B cell (primary cell): ENCODE measurements at places on chromosomes 16 and 17.
A peak's percentile ranks its signal among the peaks of the same experiment; 100 is the strongest.

DNA sequence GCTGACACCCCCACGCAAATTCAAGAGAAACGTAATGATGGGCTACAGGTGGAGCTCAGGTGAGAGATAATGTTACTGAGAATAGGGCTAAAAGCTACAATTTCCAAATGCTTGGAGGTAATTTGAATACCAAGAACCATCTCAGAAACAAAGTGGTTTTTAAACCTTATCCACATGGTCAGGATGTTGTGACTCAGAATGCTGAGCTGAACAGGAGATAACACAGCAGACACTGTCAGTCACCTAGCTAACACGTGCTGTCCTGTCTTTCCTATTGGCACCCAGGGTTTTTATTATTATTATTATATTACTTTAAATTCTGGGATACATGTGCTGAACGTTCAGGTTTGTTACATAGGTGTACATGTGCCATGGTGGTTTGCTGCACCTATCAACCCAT lies 233.0 kb upstream of the MAF start:
- DNase-seq, result no peak

DNA sequence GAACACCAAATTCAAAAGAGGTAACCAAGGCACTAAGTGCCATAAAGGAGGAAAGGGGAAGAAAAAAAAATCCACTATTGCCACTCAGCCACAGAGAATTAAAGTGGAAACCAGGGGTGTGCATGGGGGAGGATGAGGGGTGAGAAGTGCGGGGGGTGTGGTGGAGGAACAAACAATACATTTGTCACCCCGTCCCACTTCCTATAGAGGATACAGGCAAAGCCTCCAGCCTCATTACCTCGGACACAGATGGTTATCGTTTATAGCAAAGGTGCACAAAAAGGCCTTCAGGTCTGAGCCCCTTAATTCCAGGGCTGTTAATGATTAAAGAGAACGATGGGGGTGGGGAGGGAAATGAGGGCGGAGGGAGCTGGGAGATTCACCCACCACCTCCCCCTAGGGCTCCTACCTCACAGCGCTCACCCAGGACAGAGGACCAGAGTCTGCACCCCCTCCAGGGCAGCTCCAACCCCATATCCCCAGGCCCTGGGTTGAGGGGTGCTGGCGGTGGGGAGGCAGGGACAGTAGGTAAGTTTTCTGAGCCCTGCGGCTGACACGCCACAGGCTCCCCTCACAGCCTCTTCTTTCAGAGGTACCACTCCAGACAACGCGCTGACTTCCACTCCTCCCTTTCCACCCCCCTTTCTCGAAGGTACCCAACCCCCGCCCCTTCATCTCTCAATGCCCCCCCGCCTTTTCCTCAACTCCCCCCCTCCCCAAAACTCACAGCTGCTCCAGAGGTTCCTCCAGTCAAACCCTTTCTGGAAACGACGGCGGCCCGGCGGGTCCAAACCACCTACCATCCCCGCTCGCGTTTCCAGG lies 470 bp downstream of the DCUN1D3 start:
- DNase-seq, result no peak

DNA sequence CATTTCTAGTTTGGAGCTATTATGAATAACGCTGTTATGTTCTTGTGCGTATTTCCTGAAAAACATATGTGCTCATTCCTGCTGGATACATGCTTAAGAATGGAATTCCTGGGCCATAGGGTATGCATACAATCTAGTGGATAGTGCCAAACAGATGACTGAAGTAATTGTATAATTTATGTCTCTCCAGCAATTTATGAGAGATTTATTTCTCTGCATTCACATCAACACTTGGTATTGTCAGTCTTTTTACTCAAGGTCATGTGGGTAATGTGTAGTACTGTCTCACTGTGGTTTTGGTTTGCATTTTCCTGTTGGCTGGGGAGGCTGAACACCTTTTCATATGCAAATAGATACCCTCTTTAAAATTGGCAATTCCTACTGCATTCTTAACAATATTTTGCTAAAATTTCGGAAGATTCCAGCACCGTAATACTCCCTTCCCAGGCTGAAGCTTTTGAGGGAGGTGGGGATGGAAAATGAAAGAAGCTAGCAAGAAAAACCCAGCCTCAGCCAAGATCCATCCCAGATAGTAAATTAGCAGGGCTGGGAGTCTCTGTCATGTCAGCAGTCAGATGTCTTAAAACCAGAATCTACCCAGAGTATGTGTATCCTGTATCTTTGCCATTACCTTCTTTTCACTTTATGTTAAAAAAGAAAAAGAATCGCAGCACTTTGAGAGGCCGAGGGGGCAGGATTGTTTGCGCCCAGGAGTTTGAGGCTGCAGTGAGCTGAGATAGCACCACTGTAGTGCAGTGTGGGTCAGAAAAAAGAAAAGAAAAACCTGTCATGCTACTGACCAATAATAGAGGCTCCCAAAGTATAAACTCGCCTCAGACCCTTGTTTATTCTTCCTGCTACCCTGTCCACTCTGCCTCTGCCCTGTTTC lies 204.9 kb downstream of the LGALS9B start:
- no peak for DNase-seq

DNA sequence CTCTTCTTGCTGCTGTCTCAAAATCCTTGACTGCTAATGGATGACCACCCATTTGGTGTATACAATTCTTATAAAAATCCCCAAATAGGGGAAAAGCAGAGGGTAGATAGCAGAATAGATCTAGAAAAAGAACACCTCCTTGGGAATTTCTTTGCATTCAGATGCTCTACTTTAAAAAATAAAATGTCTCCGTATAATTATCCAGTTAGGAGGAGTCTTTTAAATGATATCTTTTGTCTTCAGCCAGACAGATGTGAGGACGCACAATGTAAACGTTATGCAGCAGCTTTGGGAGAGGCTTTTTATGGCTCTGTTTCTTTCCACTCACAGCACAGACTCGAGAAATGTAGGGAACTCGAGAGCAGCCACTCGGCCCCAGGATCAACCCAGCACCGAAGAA lies 300.2 kb downstream of the IRF8 start:
- DNase-seq, result no peak

- DNase-seq, result no peak
Measured at GRCh38 chr17:27306276-27306835, 12.4 kb downstream of the WSB1 start.

DNA sequence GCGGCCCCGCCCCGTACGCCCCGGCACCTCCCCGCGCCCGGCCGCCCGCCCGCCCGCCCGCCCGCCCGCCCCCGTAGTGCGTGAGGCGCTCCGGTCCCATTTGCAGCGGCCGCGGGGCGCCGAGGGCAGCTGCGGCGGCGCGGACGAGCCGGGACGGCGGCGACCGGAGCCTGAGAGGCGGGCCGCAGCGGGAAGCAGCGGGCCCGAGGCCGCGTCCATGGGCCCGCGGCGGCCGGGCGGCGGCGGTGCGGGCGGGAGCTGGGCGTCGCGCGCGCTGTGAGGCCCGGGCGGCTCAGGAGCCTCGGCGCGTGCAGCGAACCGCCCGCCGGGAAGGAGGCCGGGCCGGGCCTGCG lies at the start of gene MPRIP:
TSS of gene MPRIP (plus strand) at position 74 of the 353 bp plus-strand sequence. CDS start 392 bp downstream, outside the sequence.
- DNase-seq, result no peak

DNA sequence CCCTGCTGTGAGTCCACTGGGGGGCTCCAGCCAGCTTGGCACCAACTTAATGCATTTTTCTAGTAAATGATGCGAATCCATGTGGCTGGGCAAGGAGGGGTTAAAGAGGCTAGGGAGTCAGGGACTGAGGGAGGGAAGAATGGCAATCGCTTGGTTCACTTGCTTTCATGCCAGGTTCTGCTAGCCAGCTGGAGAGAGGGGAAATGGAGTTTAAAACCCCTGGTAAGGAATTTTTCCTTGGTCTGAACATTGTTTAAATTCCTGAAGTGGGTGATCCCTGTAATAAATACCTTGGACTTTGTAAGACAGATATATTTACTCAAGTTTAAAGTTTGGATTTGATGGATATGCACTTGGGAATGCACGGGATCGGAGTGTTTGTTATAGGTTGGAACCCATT lies 22.8 kb downstream of the ANKFN1 start:
- DNase-seq, result no peak

DNA sequence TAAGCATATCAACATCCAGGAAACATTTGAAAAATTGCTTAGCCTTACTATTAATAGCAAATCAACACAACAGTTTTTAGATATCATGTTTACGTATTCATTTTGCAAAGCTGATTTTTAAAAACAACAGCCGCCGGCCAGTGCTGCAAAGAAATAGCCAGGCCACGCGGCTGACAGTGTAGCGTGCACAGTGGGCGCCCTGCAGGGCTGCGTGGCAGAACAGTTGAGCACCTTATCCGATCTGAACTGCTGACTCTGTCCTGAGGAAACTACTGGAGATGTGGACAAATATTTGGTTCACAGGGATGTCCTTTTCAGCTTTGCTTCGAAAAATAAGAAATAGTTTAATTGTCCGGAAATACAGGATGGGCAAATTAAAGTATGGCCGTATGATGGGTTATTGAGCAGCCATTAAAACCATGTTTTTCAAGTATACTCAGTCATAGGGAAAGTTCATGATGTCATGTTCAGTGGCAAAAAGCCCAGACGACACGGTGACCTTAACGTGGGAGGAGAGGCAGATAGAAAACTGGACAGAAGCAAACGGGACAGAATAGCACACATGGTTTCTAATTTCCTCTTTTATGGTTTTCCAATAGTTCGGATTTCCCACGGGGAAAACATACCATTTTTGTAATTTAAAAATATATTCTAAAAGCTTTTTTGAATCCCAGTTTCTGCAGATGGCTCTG lies 52.4 kb upstream of the ENDOV start:
- no peak for DNase-seq

DNA sequence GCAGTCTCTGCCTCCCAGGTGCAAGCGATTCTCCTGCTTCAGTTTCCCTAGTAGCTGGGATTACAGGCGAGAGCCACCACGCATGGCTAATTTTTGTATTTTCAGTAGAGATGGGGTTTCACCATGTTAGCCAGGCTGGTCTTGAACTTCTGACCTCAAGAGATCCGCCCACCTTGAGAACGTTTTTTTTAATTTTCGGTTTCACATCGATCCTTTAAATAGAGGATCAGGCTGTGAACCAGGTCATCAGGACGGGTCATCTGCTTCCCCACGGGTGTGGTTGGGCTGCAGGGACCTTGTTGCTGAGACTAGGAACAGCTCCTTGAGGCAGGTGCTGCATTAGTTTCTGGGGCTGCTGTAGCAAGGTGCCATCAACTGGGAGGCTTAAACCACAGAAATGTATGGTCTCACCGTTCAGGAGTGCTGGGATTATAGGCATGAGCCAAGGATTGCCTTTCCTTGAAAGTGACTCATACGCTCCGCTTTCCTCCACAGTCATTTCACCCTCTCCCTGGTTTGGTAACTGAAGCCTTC lies 7.9 kb upstream of the NAGPA start:
- DNase-seq, result no peak

- DNase-seq, result peak; percentile 74
Measured at GRCh38 chr17:6473128-6473767, 29.0 kb downstream of the PIMREG start.

- peak; percentile 75 for DNase-seq
Measured at GRCh38 chr16:10787304-10787703, 31.3 kb downstream of the TVP23A start.

DNA sequence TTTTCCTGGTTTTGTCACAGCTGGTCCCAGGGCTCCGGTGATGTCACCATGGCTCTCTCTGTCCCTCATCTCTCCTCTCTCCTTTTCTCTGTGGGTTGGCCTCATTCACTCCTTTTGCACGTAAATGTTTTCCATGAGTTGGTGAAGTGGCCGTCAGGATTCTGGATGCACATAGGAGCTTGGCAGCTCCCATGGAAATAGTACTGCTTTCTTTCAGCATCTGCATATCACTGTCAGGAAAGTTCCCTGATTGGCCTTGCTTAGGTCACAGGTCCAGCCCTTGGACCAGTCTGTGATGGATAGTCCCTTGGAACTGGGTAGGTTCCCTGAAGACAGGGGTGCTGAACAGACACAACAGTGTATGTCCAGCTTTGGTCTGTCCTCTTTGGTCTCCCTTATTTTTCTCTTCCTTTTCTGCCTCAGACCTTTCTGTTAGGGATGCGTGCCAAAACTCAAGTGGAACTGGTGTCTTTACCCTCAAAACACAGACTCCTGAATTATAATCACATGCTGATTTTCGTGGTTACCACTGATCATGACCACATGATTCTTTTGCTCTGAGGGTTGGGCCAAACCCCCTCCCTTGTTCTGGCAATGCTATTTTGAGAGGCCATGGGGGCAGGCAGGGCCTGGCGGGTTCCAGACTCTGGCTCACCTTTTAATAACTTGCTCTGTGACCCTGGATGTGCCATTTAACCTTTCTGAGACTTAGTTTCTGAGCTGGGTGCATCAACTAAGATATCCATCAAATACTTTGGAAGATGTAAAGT lies 99.0 kb downstream of the MSI2 start:
- no peak for DNase-seq

- no peak for DNase-seq
Measured at GRCh38 chr16:65312795-65313194, 190.9 kb upstream of the CDH11 start.

DNA sequence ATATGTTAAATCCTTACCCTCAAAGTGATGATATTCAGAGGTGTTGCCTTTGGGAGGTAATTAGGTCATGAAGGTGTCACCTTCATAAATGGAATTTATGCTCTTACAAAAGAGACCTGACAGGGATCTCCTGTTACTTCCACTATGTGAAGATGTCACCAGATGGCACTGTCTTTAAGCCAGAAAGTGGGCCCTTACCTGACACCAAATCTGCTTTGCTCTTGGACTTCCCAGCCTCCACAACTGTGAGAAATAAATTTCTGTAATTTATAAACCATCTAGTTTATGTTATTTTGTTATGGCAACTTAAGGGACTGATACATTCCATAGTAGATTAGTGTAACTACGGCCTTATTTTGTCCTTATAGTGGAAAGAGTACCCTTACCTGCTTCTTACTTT lies 358.3 kb upstream of the SALL1 start:
- no peak for DNase-seq

DNA sequence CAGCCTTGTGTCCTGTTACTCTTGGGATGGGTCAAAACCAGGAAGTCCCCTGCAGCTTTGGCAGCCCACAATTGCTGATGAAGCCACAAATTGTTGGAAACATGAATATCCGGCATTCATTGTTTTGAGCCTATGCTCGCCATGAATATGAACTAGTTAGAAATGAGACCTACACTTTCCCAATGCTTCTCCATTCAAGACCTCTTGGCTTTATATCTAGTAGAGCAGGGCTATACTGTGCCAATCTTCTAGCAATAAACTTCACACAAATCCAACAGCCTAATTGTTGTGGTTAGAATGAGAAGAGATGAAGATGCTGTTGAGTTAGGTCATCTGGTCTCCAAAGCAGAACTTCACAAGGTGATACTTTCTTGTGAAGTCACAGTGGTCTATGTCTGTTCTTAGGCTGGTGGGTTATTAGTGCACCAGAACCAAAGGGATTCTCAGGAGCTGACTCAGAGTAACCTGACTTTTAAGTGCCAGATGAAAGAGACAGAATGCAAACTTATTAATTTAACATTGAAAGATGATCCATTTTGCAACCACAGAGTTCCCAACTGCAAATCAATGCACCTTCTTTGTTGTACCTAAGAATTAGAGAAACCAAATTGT lies 13.7 kb upstream of the KRT23 start:
- DNase-seq, result no peak
